Activated T-cell treated with anti-CD3 and anti-CD28 coated beads for 48 hours (primary cell): ENCODE measurements at places on chromosomes 3 and 15.

DNA sequence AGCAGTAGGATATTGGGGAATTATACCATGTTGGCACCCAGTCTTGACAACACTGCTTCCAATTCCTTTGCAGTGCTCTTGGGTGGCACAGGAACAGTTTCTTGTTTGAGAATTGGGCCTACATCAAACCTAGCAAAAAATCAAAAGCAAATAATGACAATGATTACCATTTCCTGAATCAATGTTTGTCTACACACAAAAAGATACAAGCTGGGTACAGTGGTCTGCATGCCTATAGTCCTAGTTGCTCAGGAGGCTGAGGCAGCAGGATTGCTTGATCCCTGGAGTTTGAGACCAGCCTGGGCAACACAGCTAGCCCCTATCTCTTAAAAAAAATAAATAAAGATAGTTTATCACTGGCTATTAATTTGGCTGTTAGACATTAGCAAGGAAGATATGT lies 8.0 kb downstream of the MTFMT start:
- DNase-seq: no peak

DNA sequence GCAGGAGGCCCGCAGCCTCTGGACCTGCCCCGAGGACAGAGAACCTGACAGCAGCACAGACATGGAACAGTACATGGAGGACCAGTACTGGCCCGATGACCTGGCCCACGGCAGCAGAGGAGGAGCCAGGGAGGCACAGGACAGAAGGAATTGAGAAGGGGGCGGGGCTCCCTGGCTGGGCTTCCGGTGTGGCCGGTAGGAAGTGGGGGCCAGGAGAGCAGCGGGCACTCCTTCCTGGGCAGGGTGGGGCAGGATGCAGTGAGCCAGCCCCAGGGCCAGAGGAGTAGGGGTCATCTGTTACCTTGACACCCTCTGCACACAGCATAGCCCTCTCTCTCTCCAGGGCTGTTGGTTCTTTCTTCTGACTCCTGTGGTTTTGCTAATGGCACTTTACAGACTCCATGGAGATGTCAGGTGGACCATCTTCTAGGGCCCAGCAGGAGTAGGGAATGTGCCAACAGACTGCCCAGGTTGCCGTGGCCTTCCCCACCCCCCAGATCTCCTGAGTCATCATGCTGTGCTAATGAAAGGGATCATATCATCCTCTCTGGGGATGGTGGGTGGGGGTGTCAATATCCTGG lies 8.6 kb upstream of the ISG20 start:
- no peak for DNase-seq

- no peak for DNase-seq
These were observed 24.9 kb upstream of the KBTBD12 start for GRCh38 chr3:127889976-127890650.

DNA sequence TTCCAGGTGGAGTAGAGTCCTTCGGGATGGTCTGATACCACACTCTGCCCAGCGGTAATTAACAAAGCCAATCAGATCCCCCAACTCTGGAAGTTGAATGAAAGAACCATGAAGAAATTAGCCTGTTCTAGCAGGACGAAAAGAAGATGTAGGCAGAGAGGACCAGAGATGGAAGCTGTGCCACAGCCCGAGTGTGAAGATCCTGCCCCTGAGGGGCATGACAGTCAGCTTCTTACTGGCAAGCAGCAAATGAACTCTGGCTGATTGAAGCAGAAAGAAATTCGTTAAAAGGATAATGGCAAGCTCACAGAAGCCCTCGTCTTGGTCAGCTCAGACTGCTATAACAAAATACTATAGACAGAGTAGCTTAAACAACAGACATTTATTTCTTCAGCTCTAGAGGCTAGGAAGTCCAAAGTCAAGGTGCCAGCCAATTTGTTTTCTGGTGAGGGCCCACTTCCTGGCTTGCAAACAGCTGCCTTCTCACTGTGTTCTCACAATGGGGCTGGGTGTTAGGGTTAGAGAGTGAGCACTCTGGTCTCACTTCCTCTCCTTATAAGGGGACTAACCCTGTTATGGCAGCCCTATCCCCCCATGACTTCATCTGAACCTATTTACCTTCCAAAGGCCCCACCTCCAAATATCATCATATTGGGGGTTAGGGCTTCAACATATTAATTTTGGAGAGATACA lies 307.1 kb downstream of the VPS13C start:
- no peak for DNase-seq

DNA sequence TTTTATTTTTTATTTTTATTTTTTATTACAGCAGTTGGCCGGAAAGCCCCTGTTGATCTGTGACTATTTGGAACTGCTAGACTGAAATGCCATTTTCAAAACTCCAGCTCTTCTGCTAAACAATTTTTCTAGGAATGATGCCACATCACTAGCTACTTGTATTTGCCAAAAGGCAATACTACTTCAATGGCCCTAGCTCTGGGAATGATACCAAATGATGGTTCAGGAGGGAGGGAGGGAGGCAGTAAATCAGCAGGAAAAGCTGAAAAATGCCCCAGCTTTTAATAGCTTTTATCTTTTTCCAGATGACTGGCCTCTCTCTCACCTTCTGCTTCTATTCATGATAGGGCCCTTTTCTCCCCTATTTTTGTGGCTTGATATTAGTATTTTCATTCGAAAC lies 2.6 kb upstream of the CHL1 start:
- DNase-seq: no peak

DNA sequence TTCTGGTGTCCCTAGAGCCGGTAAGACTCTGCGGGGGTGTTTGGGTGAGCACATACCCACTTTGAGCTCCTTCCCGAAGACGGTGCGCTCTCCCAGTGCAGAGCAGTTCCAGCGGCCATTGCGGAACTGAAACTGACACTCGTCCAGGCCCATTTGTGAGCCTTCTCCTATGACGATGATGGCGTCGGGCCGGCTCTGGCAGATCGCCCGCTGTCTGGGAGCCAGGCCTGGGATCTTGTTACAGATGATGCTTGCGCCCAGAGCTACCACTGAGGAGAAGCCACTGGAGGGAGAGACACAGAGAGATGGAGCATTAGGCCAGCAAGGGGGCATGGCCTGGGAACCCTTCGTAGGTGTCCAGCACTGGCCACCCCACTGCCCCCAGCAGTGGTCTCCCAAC lies 5.0 kb downstream of the WNT7A start:
- no peak for DNase-seq

GRCh38 chr15:29090617-29091466 lies 178.8 kb downstream of the NSMCE3 start:
- DNase-seq: peak; percentile 45

GRCh38 chr15:93983526-93983925 lies 247.8 kb upstream of the MCTP2 start:
- no peak for DNase-seq
